ENCODE measurements at places on chromosomes 3 and 15.

GRCh38 chr15:29822100-29822683 is at the start of gene TJP1:
TSS of gene TJP1 (minus strand) at chr15:29822468. CDS start at chr15:29822028, 440 bp downstream.
- DNase-seq: peak; percentile 85

GRCh38 chr15:45414215-45414885 is 36.0 kb upstream of the GATM start:
- DNase-seq: no peak

- peak; percentile 41 for DNase-seq
Observed at GRCh38 chr3:161409069-161409468, 37.8 kb upstream of the SPTSSB start.

DNA sequence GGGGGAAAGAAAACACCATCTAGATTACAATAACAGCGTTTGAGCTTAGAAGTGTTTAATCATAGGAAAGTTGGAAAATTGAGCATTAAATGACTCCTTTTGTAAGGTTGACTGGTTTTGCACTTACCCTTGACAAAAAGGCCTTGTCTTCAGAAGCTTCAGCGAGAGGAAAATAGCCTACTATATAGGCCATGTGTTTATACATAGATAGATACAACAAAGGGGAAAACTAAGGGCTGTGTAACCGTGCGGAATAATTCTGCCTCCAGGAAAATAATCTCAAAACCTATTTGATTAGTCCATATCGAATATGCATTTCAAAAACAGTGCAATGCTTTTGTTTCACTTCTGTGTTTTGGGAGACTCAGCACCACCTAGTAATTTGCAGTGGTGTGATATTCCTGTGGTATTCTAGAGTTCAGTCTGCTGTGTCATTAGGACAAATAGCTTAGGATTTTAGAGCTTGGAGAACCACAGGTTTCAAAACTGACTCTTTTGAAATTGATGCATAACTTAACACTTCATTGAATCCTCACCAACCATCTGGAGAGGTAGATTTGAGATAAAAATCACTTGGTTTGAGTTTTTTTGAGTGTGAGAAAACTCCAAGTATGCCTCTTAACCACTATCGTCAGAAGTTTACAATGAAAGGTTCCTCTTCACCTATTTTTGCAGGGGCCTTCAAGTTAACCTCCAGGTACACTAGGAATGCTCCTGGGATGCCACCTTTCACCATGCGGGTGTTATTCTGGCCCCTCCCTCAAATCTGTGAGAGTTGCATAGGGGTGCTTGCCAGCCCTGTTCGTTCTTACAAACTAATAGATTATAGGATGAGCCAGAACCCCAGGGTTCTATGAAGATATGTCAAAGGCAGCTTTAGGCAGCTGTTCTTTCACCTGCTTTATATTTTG is 1.9 kb downstream of the ARHGAP31 start:
- no peak for DNase-seq

Data from muscle of back (tissue), 13 donors.